ENCODE measurements at places on chromosomes 6 and 20. TPM values are rescaled to one million over a fixed set of nuclear protein-coding genes. Genes with fewer than 3 reads are reported as not detected.
A peak's percentile ranks its signal among the peaks of the same experiment; 100 is the strongest.

GRCh38 chr20:48395816-48396546 is 431.8 kb downstream of the PREX1 start:
- no peak for DNase-seq

DNA sequence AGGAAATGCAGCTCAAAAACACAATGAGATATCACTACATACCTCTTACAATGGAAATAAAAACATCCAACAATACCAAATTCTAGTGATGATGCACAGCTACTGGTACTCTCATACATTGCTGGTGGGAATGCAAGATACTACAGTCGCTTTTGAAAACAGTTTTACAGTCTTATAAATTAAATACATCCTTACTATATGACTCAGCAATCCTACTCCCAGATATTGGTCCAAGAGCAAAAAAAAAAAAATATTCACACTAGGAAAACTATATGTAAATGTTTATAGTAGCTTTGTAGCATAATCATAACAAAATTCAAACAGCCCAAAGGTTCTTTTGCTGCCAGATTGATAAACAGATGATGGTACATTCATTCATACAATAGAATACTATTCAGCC is 217.4 kb upstream of the FAM83B start:
- DNase-seq = no peak

DNA sequence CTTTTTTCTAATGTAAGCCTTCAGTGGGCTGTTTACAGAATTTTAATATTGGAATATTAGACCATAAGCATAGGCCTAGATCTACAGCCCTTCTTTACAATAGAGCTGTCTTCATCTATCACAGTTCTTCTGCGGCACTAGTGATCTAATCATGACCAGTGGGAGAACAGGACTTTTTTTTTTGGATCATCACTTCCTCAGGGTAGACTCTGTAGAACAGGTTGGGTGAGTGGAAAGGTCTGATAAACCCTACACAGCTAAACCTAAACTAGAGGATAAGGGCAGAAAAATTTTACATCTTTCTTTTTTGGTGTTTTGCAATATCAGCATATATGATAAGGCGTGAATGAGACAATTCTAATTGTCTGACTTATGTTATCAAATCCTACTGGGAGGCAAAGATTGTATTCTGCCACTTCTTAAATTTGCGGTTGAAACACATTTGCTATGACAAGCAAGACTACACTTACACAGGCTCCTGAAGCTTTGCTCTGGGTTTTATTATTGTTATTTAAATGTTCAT is 52.2 kb downstream of the GOPC start:
- DNase-seq = no peak

DNA sequence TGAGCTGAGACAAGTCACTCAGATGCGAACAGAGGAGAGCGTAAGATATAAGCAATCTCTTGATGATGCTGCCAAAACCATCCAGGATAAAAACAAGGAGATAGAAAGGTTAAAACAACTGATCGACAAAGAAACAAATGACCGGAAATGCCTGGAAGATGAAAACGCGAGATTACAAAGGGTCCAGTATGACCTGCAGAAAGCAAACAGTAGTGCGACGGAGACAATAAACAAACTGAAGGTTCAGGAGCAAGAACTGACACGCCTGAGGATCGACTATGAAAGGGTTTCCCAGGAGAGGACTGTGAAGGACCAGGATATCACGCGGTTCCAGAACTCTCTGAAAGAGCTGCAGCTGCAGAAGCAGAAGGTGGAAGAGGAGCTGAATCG is 9.5 kb upstream of the SNRNP48 start:
- DNase-seq = no peak

- no peak for DNase-seq
Observed at GRCh38 chr6:6596529-6597328, 8.2 kb downstream of the LY86 start.

- DNase-seq = no peak
Observed at GRCh38 chr6:55659304-55659703, 80.3 kb upstream of the HMGCLL1 start.

- DNase-seq = no peak
Observed at GRCh38 chr6:144855812-144856531, 570.8 kb downstream of the UTRN start.

DNA sequence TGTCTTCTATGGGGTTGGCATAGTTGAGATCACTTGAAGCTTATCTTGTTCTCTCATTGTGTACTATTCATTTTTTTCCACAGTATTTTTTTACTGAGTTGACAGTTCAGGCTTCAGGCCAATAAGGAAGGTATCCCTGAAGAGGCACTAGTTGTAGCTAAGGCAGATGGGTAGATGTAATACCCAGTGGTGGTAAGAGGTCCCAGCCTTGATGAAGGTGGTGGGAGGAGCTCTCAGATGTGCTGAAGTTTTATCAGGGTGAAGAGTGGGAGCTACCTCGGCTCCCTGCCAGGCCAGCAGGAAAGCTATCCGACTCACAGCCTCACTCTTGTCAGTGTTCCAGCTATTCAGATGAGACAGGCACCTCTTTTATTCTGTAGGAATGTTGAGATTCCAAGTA is 87.7 kb upstream of the UFL1 start:
- DNase-seq = no peak

DNA sequence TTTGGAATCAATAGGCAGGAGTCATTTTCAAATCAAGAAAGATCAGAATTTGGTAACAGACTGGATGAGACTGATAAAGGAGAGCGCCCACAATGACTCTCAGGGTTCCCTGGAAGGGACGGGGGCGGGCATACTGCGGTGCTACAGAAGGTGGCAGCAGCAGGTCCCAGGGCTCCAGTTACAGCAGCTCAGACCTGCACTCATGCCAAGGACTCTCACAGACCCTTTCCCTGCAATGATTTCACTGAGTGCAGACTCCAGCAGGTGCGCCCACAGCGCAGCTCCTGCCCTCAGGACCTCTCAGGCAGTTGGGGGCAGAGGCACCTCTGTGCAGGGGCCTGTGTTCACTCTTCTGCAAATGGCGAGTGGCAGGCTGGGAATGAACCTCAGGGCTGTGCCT is 359.8 kb downstream of the ZFAND3 start:
- no peak for DNase-seq

GRCh38 chr20:44707018-44707579 is 8.1 kb upstream of the CCN5 start:
- DNase-seq = no peak

GRCh38 chr6:119152187-119152586 is 73.7 kb upstream of the FAM184A start:
- DNase-seq = no peak

GRCh38 chr6:20334962-20335361 is 66.7 kb upstream of the E2F3 start:
- no peak for DNase-seq

- no peak for DNase-seq
Observed at GRCh38 chr20:60121903-60122302, 163.7 kb downstream of the CDH26 start.

- DNase-seq = no peak
Observed at GRCh38 chr6:49519660-49520059, 19.9 kb downstream of the GLYATL3 start.

- DNase-seq = no peak
Observed at GRCh38 chr6:81736428-81736827, 16.1 kb downstream of the TENT5A start.

DNA sequence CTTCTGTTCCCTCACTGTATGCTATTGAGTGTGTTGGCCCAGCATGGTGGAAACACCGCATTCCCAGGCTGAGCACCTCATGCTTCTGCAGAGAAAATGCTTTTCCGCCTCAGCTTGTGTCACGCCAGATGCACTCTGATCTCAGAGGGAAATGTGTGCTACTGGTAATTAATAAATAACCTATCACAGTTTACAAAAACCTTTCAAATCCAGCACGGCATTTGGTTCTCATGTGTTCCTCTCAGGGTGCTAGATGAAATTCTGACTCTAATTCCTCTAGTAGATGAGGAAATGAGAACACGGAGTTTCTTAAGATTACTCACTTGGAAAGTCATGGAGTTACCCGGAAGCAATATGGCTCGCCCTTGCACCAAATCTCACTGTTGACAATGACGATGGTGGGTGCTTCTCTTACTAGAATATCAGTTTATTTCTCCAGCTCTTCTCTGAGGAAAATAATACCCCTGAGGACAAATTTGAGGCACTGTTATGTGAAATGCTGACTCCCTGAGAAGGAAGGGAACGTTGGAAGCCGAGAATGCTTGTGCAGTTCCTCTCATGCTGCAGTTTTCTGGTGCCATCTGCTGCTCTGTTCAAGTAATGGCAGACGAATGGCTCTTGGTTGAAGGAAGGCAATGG is 116.6 kb downstream of the RNF144B start:
- peak; percentile 59 for DNase-seq

GRCh38 chr6:43451939-43452338 is 3.4 kb downstream of the DLK2 start:
- DNase-seq = no peak

- no peak for DNase-seq
Observed at GRCh38 chr6:37492236-37492972, 7.3 kb downstream of the CCDC167 start.

The TRDN gene
- total RNA-seq = 0.17 TPM

The PROKR2 gene
- total RNA-seq = not detected

The BPIFB2 gene
- total RNA-seq = not detected

The OLIG3 gene
- total RNA-seq = not detected

The ETV7 gene
- 0.24 TPM for total RNA-seq

The CASP8AP2 gene
- total RNA-seq = 13.5 TPM
